Femur (tissue), 1 donor: ENCODE measurements at places on chromosomes 2 and 18.

DNA sequence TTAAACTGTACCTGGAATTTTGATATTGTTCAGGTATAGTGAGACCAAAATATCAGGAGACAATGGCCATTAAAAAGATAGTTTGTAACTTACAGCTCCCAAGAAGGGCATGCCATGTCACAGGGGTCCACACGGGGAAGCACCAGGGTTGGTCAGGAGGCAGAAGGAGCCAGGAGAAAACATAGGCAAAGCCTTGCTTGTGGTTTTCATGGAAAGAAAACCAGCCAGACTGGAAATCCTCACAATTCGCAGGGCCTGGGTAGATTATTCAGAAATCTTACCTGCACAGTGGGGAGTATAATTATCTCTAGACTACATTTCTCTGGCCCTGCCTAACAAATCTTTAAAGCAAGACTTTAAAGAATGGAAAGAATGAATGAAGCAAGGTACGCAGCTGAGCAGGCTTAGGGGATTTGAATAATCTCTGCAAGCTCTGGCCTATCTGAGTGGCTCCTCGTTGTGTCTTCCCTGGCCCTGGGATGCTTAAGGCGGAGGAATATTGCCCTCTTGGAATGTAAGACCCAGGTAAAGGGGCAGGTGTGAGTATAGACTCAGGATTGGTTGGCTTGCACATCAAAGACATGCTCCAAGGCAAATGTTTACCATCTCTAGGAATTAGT is 66.9 kb upstream of the CDC42EP3 start:
- DNase-seq = no peak

DNA sequence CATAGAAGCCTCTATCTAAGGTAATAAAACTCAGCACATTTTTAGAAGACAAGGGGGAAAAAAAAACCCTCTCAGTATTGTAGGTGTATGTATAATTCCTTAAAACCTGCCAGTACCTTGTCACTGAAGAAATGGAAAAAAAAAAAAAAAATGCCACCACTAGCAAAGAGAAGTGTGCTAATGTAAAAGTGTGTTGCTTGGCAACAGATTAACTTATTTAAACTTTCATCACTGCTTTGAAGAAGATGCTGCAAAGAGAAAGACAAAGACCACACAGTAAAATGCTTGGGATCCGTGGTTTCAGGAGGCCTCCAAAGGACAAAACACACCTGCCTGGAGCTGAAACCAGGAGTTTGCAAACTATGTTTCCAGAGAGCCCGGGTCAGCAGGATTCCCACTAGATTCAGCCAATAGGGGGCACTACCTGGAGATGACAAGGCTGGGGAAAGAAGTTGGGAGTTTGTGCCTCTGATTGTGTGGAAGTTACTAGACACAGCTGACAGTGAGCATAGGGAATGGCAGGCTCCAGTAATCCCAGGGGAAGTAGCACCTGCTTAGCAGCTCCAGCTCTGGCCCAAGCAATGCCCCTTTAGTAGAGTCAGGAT is 169.1 kb upstream of the TRIB2 start:
- no peak for DNase-seq

- DNase-seq = no peak
Observed at GRCh38 chr2:7111626-7112025, 194.4 kb downstream of the RNF144A start.

DNA sequence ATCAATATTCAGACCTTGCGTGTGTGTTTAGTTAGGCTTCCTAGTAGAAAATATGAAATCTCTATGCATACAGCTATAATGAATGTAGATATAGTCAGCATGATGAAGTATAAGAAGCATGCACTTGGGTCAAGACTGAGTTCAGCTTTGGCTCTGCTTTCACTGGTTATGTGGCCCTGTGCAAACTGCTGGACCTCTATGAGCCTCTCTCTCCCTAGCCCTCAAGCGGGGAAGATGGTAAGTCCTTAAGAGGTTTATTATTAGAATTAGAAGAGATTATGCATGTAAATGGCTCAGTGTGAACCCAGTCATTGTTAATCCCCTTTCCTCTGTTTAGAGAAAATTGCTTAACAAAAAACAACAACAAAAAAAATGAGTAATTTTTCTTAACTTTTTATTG is 178.8 kb upstream of the NXPH2 start:
- DNase-seq = no peak

DNA sequence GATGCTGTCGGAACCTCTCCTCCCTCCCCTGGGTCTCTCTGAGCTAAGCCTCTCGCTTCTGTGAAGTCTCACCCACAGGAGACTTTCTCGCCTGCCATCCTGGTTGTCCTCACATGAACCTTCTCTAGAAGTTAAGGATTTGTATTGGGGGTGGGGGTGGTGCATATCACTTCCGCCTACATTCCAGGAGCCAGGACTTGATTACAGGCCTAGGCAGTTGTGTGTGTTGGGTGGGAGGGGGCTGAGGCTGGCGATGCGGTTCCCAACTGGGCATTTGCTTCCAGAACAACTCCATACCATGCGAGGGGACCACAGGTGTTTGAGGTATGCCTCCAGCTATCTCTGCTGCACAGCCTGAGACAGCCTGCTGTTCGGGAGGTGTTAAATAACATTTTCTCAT is 56.8 kb upstream of the MGAT4A start:
- DNase-seq = no peak

GRCh38 chr2:64371727-64372126 is 82.2 kb upstream of the LGALSL start:
- DNase-seq = no peak

- no peak for DNase-seq
Observed at GRCh38 chr18:23321996-23322395, 131.1 kb upstream of the RIOK3 start.

DNA sequence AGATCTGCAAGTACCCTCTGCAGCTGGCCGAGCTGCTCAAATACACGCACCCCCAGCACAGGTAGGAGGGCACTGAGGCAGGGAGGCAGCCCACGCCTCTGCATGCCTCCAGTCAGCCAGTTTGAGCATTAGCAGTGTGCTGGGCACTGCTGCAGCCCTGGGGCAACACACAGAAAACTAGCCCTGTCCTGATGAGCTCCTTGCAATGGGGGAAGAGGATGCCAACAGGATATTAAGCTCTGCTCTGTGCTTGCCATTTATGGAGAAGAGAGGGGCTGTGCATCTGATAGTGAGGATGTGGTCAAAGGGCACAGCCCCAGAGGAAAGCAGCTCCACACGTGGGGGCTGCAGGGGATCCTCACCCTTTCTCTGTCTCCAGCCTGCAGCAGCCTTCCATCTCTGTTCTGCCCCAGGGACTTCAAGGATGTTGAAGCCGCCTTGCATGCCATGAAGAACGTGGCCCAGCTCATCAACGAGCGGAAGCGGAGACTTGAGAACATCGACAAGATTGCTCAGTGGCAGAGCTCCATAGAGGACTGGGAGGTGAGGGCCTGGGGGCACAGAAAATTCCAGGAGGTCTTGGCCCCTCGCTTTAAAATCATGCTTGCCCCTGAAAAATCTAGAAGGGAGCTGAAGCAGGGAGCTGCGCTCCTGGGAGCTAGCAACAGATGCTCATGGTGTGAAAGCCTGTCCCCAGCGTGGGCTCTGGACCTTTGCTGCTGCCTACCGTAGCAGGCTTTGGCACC is 51.7 kb downstream of the FAM168B start:
- no peak for DNase-seq

GRCh38 chr2:4635289-4635688 is 931.9 kb downstream of the DCDC2C start:
- DNase-seq = no peak

DNA sequence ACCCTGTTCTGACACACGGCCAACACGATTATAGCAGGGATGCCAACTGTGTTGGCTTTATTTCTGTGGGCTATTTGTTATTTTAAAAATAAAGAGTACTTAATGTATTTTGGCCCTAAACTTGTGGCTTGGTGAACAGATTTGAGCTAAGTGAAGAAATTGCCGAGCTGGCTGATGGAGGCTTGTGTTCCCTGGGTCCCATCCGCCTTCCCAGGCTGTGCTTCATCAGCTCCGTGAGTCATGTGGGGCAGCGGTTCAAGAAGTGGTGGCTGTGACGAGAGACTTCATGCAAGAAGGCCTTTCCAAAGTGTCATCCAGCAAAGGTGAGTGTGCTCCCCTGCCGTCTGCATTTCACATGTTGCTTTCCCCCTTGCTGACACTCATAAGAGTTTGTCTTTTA is 73.6 kb upstream of the NCK2 start:
- no peak for DNase-seq

- DNase-seq = peak; percentile 49
Observed at GRCh38 chr2:175690113-175690837, 311.8 kb downstream of the LNPK start.

DNA sequence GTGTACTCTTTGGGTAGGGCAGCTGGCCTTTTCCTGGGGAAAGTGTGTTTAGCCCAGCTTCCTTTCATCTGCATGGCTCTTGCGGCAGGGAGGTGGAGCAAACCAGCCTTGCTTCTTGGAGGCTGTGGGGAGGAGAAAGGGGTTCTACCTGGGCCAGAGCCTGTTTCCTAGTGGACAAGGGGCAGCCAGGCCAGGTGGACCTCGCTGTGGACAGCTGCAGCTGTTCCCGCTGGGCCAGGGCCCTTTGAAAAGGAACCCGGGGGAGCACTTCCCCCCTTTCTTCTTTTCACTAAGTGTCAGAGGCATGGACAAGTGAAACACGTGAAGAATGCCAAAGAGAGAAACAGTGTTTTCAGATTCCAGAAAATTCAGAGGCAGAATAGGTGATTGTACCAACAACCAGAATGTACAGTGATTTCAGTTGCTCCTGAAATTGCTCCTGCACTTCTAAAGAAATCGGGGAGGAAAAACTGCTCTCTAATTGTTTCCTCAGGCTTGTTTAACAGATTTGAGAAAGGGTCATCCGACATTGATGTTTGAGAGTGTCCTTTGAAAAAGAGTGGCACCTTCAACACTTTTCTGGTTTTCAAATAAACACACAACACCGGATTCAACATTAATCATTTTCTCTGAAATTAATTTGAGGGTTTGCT is 3.9 kb downstream of the GLI2 start:
- DNase-seq = no peak

DNA sequence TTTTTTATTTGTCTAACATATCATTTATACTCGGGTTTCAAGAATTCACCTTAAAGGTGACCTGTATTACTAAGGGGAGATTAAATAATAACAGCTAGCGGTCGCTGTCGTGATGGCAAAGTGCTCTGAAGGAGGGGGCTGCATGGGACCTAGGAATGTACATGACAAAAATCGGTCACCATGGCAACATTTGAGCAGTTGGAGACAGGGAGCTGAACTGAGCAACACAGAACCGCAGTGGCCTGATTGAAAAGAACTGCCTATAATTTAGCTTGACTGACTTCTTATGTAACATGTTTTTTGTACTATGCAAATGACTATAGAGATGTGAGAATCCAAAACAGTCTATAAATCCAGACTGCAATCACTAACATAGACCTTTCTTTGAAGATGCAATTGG is 34.3 kb upstream of the EPHA4 start:
- no peak for DNase-seq

- peak; percentile 62 for DNase-seq
Observed at GRCh38 chr2:143193121-143193520, 63.9 kb downstream of the ARHGAP15 start.

DNA sequence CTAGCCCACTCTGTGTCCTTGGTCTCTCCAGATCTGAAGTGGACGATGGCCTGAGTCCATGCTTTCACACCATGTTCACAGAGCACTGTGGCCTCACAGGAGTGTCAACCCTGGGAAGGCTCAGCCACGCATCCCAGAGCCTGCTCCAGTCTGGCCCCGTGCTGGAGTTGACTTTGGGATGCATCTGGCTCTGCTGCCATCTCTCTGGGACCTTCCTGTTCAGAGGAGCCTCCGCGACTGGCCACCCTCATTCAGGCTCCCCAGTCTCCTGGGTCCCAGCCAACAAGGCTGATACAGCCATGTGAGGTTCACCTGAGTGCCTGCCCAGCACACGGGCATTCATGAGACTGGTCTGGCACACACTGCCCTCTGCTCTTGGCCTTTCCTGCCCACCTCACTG is 199.7 kb upstream of the RAB6C start:
- DNase-seq = no peak

DNA sequence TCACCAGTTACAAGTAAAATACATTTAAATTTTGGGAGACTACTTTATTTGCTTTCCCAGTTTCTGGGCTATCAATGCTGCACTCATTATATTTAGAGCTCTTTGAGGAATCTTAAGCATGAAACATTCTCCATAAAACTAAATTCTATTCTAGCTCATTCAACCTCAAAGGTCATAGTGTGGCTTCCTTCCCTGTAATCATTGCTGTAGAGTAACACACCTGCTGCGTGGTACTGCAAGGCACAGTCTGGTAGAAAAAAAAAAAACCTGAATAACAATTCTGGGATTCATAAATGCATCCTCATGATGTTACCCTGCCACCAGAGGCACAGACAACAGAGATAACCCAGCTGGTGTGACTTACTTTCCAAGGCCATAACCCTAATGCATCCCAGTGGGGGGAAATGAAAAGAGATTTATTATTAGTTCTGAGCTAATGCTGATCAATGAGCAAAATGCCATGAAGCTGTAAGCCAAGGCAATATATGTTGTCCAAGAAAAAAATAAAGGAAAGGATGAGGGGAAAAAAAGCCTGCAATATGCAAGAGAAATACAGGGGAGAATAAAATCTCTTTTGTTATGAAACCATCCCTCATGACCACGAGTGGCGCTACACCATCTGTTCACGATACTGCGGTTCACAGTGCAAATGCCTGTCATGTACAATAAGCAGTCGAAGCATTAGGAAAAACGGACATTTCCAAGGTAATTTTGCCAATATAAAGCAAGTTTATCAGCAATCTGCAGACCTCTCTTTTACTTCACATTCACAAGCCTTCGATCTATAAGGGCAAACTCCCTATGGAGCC is 1481.6 kb upstream of the PIK3C3 start:
- DNase-seq = no peak

GRCh38 chr2:136067897-136068580 is 49.9 kb downstream of the CXCR4 start:
- no peak for DNase-seq

DNA sequence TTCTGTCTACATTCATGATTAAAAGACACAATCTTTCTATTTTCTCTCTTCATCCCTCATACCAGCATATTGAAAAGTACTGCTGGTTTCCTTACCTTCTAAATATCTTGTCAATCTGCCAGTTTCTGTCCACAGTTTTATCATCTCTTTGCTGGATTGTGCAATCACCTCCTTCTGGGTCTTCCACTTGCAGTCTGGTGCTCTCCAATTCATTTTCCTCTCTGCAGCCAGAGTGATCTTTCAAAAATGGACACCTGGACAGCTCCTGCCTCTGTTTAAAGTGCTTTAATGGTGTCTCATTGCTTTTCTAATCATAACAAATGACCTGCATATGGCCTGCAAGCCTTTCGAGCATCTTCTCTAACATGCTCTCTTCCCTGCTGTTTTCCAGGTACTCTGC is 94.0 kb downstream of the C1QL2 start:
- DNase-seq = no peak

- DNase-seq = no peak
Observed at GRCh38 chr2:236558993-236559978, 10.3 kb upstream of the ACKR3 start.

DNA sequence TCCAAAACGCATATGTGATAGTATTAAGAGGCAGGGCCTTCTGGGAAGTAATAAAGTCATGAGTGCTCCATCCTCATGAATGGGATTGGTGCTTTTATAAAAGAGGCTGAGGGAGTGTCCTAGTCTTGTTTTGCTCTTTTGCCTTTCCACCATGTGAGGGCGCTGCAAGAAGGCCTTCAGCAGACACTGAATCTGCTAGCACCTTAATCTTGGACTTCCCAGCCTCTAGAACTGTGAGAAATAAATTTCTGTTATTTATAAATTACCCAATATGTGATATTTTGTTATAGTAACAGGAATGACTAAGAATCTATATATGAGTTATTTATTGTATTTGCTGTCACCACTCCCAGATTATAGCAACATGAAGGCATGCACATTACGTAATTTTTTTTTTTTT is 63.5 kb downstream of the PLA2R1 start:
- no peak for DNase-seq
